Small intestine (tissue), 16 donors: ENCODE measurements at places on chromosomes 2 and 18. TPM values are rescaled to one million over a fixed set of nuclear protein-coding genes. Genes with fewer than 3 reads are reported as not detected.

The NCKAP1 gene
- polyA plus RNA-seq = 61.6 TPM

The SPATA3 gene
- not detected for polyA plus RNA-seq

The SERPINB4 gene
- polyA plus RNA-seq = not detected

The CFAP53 gene
- polyA plus RNA-seq = 0.80 TPM

The FAM228A gene
- polyA plus RNA-seq = 0.54 TPM

The FAM110C gene
- 11.9 TPM for polyA plus RNA-seq

The LRRC30 gene
- not detected for polyA plus RNA-seq

The FECH gene
- 7.8 TPM for polyA plus RNA-seq

The NGEF gene
- polyA plus RNA-seq = 73.4 TPM

The CYBRD1 gene
- polyA plus RNA-seq = 12.4 TPM

DNA sequence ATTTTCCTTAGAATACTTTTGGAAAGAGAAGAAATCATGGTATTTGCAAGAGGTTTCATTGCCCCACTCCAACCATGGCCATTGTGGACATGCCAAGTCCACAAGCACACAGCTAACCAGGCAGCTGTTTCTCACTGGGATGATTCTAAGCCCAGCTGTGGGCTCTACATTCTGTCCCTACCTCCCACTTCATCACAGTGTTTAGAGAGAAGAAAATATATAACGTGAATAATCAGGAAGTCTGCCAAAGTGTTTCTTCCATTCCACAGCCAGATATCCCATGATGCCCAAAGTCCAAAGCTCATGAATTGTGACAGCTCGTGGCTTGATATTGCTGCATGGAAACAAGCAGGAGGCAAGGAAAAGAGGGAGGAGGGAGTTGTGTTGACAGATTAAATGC lies 433.7 kb upstream of the GYPC start:
- DNase-seq = no peak

DNA sequence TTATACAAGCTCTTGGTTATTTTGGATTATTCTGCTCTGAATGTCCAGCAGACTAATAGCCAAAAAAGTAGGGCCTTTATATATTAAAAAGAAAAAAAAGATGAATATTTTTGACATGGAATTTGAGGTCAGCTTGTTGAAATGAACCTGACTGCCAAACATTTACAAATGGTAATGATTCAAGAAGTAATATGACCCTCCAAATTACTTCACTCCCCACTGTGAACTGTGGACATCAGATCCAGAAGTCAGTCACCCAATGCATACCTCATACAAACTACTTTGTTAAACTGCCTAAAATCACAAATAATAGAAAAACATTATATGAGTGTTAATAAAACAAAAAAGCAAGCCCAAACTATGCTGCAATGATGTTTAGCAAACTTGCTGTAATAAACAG lies 10.0 kb downstream of the EPG5 start:
- no peak for DNase-seq

GRCh38 chr2:242027676-242028450 lies 158.3 kb downstream of the RTP5 start:
- no peak for DNase-seq

GRCh38 chr2:111617299-111618225 lies 266.4 kb downstream of the ANAPC1 start:
- no peak for DNase-seq

GRCh38 chr18:58492891-58493469 lies 135.9 kb downstream of the ALPK2 start:
- DNase-seq = no peak

DNA sequence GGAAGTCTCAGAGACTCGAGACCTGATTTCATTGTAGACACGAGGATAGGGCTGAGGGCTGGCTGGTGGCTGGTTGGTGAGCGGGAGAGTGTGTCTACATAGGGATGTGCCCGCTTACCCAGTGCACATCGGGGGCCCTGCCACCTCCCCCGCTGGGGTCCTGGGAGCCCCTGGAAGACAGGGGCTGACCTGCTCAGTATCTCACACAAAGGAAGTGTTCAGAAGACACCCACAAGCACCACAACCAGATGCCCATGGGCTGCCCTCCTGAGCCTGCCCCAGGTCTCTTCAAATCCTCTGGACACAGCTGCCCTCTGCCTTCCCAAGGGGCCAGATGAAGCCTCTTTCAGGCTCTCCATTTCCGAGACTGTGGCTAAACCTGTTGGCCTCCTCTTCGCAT lies 43.1 kb downstream of the MYCN start:
- DNase-seq = no peak

DNA sequence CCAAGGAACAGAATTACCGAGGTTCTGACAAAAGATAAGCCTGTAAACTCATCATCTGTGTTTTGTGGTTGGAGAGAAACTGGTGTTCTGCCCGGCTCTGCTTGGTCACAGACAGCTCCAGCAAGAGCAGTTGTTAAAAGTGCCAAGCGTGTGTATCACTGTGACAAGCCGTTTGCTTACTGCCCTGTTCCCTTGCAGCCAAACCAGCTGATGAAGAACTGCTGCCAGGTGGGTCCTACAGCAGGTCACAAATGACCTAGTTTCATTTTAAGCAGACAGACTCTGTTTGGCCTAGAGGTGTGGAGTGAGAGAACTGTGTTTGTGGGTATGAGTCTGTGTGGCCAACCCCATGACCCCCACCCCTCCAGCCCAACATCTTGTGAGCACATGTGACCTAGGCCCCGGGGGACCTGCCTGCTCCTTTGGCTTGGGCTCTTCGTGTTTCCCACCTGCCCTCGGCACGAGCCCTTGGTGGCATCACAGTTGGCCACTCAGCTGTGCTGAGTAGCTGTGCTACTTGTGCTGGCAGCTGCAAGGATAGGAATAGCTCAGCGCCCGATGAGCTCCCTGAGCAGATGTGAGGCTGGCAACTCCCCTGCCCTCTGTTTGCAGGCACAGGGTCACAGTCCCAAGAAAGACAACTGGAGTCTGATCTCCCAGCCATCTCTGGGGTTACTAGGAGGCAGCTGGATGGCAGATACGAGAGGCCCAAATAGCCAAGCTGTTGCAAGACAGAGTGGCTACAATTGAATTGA lies 9.7 kb downstream of the OXER1 start:
- no peak for DNase-seq

DNA sequence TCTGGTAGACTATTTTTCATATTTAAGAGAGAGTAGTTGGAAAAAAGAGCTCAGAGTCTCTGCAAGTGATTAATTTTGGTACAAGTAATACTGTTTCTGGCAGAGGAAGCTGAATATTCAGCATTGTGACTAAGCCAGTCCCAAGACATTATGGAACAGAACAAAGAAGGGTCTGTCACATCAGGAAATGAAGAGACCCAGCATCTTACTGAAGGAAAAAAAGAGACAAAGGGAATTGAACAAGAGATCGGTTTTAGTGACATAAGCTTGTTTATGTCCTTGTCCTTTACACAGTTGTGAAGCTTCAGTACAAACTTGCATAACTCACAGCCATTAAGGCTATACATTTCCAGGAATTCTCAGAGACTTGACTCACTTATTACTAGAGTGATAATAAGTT lies 568.5 kb upstream of the SLC8A1 start:
- no peak for DNase-seq

DNA sequence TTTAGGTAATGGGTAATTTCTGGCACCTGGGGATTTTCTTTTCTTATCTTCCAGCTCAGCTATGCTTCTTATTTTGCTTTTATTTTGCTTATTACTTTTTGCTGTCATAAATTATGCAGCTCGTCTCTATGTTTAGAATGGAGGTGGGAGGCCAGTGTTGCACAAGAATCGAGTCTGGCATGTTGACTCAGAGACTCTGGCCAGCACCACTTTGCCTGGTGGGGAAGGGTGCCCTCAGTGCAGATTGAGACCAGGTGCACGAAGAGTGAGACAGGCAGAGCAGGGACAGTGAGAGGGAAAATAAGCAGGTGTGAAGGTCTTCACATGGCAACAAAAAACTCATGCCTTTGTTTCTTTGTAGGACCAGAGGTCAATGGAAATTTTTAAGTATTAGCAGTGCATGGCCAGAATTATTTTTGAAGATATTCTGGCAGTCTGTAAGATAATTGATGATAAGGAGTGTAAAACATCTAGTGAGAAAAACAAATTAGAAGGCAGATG lies 59.2 kb upstream of the SLC5A7 start:
- DNase-seq = no peak

DNA sequence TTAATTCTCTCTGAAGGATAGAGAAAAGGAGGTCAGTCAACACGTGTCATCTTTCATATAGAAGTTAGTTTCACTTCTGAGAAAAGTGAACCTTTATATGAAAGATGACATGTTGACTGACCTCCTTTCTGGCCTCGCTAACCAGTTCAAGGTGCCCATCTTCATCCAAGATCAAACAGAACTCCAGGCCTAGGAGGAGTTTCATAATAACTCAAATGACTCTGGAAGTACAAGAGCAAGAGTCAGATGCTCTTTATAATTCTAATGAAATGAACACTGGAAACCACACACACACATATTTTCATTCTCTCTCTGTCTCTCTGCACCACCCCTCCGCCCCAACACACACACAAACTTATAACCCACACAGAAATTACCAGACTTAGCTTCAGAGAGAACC lies 16.3 kb downstream of the ANKRD44 start:
- DNase-seq = no peak

DNA sequence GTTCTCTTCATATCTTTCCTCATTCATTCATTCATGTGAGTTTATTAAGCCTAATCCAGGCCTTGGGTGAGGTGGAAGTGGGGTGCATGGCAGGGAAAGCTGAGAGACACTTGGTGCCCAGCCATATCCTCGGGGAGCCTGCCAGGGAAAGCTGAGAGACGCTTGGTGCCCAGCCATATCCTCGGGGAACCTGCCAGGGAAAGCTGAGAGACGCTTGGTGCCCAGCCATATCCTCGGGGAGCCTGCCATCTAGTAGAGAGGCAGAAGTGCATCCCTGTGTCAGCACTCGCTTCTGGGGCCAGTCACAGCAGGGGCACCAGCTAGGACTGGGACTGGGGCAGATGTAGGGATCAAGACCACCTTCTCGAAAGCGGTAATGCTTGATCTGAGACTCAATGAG lies 39.4 kb downstream of the DDX18 start:
- DNase-seq = no peak

- peak; percentile 5 for DNase-seq
These were observed 3.1 kb downstream of the DCC start for GRCh38 chr18:52343138-52343537.

DNA sequence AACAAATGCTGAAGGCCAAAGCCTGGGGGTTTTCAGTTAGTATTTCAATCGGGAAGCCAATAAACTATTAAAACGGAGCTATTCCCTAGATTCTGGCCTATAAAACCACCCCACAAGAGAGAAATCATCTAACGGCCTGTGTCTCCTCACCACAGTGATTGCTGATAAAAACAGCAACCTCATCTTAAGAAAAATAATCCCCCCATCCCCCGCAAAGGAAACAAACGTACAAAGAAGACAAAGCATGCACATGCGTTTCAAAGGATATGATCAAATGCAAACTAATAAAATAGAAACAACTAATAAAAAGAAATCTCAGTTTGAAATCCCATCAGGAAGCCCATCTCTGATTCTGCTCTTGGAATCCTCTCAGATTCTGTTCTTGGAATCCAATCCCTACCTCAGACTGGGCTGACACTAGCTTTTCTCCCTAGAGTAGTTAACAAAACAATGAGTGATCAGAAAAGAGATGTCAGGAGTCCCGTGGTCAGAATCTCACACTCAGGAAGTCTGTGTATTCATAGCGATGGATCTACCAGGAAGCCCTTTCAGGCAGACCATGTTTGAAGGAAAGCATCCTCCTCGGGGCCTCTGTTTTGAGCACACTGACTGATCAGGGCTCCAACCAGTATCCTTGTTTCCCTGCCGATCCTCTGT lies 150.7 kb downstream of the THADA start:
- no peak for DNase-seq

DNA sequence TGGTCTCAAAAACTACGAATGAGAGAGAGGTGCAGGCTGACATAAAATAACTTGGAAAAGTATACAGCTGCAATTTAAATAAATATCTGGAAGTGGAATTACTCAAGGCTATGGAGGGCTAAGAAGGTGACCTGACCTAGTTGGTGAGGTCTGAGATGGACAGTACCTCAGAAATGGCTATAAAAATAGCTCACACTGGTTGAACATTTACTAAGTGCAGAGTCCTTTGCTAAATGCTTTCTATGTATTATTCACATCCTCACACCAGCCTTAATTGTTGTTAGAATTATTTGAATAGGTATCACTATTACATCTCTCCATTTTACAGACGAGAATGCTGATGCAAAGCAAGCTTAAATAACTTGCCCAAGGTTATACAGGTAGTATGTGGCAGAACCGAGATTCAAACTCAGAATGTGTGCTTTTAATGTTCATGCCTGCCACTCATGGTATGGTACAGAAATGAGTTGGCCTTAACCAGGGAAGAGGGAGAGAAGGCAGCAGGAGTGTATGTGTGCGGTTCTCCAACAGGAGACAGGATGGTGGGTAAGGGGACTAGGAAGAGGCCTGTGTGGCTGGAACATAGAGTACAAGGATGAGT lies 37.4 kb downstream of the MRPL44 start:
- peak; percentile 36 for DNase-seq

DNA sequence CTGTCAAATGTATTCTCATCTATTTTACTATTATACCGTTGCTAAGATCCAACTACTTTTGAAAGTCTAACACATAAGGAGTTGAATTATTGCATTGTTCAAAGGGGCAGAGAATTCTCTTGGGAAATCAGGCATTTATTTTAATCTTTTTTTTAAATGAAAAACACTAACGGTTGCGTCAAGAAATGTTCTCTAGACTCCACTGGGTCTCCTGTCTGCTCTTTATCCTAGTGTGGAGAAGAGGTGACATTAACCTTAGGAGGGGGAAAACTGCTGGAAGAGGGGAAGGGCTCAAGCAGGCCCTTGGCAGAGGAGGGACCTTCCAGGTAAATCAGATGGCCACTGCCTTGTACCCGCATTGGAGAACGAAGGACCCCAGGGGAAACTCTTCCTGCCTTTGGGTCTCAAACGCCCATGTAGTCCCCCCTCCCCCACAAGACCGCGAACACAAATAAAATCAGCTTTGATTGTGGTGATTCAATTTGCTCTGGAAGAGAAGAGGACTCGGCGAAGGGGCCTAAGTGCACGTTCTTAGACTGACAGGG lies 1.1 kb upstream of the APCDD1 start:
- DNase-seq = no peak

GRCh38 chr2:15941481-15941850 lies 1.1 kb downstream of the MYCN start:
- DNase-seq = peak; percentile 33

DNA sequence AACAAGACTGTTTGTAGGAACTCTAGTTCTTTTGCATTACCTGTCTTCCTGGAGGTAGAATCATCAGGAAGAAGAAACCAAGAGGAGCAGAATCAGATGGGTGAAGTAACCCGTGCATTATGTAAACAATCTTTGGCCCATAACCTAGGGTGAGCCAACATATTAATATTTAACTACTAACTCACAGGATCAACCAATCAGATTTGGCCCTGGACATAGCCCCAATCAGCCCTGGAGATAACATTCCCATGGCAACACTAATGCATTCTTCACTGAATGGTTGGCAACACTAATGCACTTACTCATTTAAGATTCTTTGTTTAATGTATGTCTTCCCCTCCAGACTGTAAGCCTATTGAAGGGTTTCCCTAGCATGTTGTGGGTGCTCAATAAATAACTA lies 72.0 kb upstream of the CTAGE1 start:
- DNase-seq = peak; percentile 93
